ENCODE measurements at places on chromosomes 6 and 20. TPM values are rescaled to one million over a fixed set of nuclear protein-coding genes. Genes with fewer than 3 reads are reported as not detected.
A peak's percentile ranks its signal among the peaks of the same experiment; 100 is the strongest.

- DNase-seq, result peak; percentile 69
Observed at GRCh38 chr6:46011188-46012085, 4.2 kb downstream of the CLIC5 start.

ULBP3 gene
- total RNA-seq, result 2.7 TPM

SPEF1 gene
- total RNA-seq, result under 0.01 TPM

DNA sequence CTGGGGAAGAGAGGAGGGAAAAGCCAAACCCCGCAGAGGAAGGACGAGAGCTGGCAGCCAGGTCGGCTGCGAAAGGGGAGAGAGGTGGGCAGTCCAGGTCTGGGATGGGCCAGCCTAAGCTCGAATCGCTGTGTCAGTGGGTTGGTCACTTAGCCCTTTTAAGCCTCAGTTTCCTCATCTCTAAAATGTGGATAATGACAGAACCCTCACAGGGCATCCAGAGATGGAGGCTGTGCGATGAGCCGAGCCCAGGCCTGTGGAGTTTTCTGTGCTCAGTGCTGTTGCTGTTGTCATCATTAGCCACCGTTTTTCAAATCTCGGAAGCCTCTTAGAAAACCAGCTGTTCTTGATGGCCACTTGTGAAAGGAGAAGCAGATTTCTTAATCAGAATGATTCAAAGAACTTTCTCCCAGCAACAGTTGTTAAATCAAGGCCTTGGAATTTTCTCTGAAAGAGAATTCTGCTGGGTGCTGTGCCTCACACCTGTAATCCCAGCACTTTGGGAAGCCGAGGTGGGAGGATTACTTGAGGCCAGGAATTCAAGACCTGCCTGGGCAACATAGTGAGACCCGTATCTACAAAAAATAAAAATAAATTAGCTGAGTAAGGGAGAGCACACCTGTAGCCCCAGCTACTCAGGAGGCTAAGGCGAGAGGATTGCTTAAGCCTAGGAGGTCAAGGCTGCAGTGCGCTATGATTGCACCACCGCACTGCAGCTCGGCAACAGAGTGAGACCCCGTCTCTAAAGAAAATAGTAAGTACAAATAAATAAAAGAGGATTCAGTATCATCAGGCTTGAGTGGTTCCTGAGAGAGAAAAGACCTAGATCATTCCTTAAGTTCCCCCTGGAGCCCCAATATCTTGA lies 46.3 kb upstream of the ENTPD6 start:
- no peak for DNase-seq

- DNase-seq, result no peak
Observed at GRCh38 chr20:41616228-41616627, 1.9 kb downstream of the CHD6 start.

DNA sequence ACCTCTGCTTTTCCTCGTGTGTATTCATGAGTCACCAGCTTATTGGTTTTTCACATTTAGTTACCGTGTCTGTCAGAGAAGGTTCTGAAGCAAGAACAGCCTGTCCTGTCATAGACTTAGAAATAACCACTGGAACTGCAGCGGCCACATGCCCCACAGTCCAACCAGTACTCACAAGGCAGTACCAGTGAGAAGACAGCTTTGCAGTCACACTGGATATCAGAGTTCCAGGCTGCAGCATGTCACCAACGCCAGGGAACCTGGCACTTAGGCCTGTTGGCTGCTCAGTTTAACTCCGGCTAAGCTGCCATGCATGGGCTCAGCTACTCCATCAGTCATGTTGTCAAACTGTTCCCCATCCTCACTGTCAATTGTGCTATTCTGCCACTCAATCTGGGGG lies 40.1 kb downstream of the ADNP start:
- no peak for DNase-seq

DNA sequence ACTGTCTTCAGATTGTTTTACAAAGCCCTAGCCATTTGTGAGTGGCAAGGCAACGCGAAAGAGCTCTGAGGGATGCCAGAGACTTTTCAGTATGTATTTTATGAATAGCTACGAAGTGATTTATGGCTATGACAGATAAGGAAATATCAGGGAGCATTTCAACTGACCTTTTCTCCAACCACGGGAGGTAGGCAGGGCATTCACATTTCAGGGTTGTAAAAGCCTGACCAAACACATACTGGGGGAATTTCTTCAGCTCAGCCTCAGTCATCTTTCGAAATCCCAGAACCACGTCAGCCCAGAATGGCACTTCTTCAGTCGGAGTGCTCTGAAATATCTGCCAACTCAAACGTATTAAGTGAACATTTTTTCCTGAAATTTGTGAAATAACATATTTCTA lies 10.8 kb downstream of the DDO start:
- no peak for DNase-seq

- DNase-seq, result no peak
Observed at GRCh38 chr6:50047026-50047425, 2.7 kb downstream of the DEFB112 start.

All from hematopoietic multipotent progenitor cell (in vitro differentiated cells).